ENCODE measurements at places on chromosomes 7 and 10.

DNA sequence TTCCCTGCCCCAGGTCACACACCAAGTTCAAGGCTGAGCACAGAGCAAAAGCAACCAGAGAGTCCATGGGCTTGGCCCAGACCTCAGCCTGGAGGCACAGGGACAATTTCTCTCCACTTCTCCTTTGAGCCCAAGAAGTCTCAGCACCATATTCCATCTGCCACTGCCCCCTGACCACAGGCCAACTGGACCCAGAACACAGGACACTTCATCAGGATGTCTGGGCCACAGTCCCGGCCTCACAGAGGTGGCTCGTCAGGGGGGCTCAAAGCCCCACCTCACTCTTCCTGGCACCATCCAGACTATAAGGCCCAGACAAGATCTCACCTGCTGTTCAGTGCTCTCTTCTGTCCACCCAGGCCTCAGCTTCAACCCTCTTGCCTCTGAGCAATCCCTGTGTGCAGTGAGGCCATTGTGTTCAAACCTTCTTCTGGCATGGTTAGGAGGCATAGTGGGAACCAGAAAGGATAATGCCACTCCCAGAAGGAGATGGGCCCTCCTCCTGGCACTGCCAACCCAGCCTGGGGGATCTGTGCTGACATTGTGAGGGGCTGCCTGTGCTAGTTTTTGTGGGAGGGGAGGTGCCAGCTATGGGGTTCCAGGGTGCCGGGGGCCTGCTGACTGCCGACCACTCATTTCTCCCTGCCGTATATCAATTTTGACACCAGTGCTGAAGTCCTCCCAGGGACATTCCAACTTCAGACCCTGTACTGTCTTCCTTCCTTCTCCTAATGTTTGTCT lies 49.7 kb upstream of the ANTXRL start:
- no peak for DNase-seq

- DNase-seq = no peak
These were observed 281.0 kb downstream of the ABCA13 start for GRCh38 chr7:48452218-48452617.

DNA sequence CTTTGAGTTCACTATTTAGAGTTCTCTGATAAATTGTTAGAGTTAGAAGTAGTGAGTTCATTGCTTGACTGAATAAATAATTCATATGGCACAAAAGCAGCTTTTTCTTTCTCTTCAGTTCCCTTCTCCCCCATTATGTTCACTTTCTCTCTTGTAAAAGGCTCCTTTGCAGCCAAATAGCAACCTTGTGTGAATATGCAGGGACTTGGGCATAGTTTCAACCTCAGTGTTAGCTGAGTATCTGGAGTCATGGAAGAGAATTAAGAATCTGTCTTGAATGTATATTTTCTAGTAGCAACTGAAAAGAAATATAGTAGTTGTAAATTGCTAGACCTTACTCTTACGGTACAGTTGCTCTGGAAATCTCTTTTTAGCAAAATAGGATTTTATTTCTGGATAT lies 31.9 kb downstream of the ZEB1 start:
- DNase-seq = no peak

DNA sequence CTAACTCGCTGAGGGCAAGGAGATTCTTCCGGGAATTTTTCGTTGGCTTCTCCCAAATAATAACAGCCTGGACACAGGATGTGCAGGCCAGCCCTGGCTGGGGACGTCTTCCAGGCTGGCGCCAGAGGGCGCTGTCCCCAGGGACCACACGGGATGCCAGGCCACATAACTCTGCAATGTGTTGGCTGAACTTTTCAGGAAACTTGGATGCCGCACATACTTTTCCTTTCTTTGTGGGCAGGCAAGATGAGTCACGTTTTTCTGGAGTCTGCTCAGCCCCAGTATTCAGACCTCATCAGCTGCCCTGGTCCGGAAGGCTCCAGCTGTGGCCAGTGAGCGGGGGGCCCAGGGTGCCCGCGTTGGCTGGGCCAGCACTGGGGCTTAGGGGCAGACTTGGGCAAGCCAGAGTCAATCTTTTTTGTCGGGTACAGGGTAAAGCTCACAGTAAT lies 122.7 kb downstream of the PRKAG2 start:
- peak; percentile 99 for DNase-seq

- peak; percentile 90 for DNase-seq
These were observed 37.3 kb downstream of the FBH1 start for GRCh38 chr10:5927306-5927705.

DNA sequence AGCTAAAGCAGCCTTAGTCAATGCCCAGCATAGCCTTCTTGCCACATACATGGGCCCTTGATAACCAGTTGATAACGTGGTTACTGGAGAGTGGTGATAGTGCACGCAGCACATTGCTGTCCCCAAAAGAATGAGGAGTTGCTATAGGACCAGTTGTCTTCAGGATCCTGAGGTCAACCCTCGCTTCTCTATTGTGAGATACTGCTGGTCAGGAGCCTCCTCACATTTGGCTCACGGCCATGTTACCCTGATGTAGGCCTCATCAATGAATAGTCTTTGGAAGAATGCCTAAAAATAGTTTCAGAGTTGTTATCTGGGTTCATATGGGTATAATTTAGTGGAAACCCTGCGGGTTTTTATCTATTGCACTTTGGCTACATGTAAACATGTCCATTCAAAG lies 230.7 kb downstream of the VTI1A start:
- DNase-seq = no peak

GRCh38 chr7:36966039-36966438 lies 241.7 kb upstream of the AOAH start:
- DNase-seq = no peak

GRCh38 chr7:26646336-26647048 lies 217.9 kb downstream of the SKAP2 start:
- DNase-seq = peak; percentile 4

- DNase-seq = no peak
These were observed 182.8 kb downstream of the DIP2C start for GRCh38 chr10:506451-507354.

GRCh38 chr7:142876236-142876960 lies 9.1 kb downstream of the TRPV6 start:
- no peak for DNase-seq

- DNase-seq = peak; percentile 39
These were observed 65.4 kb downstream of the TACC2 start for GRCh38 chr10:122054048-122055025.

GRCh38 chr7:18202315-18203045 lies 174.8 kb upstream of the PRPS1L1 start:
- DNase-seq = no peak

GRCh38 chr10:128050936-128051335 lies 75.3 kb downstream of the MKI67 start:
- DNase-seq = no peak

DNA sequence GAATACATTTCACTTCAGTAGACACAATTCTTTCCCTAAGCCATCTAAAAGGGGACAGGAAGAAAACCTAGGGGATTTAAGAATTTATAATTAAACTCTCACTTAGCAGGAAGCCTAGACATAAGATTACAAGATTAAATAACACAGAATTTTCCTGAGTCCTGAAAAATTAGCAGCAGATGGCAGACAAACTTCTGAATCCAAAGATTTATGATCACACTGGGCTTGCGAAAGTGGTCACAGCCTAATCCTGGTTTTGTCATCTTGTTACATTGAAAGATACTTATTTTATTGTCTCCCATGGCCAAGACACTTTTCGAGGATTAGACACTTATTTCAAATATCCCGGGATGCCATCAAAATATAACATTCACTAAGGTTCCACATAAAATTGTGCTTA lies 2.9 kb downstream of the ERLIN1 start:
- no peak for DNase-seq

- peak; percentile 3 for DNase-seq
These were observed 566 bp downstream of the ASNS start for GRCh38 chr7:97871659-97872024.

GRCh38 chr7:150377635-150378034 lies 1.5 kb upstream of the ZNF775 start:
- DNase-seq = no peak

DNA sequence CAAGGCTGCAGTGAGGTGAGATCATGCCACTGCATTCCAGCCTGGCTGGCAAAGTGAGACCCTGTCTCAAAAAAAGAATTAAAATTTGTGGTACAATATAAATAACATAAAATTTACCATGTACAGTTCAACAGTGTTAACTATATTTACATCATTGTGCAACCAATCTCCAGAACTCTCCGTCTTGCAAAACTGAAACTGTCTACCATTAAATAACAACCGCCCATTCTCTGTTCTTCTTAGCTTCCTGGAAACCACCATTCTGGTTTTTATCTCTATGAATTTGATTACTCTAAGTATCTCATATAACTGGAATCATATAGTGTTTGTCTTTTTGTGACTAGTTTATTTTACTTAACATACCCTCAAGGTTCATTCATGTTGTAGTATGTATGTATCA lies 167.6 kb downstream of the AUTS2 start:
- DNase-seq = no peak

GRCh38 chr7:117274951-117275350 lies 47.9 kb downstream of the WNT2 start:
- DNase-seq = peak; percentile 78

DNA sequence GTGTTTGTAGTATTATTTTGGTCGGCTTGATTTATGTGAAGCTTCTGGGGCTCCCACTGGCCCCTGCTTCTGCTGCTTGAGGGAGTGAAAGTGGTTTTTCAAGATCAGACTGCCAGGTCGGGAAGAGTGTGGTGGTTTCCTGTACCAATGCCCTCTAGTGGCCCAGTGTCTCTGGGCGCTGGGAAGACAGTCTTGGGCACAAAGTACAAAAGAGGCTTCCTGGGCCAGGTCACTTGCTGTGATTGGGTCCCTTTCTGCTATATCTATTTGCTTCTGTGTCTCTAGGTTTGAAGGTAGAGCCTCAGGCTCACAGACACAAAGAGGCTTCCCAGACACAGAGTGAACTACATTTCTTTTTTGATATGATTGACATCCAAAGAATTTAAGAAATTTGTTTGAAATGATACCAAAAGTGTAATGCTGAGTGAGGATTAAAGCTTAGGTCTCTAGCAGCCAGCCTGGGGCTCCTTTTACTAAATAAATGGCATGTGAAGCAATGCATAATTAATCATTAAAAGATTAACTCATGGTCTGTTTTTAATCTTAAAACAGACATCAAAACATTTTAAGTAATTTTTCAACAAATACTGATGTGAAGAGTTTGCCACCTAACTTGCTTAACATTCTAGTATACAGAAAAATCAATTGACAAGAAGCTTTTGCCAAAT lies 36.3 kb downstream of the ABCB1 start:
- DNase-seq = no peak

- DNase-seq = peak; percentile 92
These were observed 184.2 kb downstream of the KMT2E start for GRCh38 chr7:105198223-105198622.

DNA sequence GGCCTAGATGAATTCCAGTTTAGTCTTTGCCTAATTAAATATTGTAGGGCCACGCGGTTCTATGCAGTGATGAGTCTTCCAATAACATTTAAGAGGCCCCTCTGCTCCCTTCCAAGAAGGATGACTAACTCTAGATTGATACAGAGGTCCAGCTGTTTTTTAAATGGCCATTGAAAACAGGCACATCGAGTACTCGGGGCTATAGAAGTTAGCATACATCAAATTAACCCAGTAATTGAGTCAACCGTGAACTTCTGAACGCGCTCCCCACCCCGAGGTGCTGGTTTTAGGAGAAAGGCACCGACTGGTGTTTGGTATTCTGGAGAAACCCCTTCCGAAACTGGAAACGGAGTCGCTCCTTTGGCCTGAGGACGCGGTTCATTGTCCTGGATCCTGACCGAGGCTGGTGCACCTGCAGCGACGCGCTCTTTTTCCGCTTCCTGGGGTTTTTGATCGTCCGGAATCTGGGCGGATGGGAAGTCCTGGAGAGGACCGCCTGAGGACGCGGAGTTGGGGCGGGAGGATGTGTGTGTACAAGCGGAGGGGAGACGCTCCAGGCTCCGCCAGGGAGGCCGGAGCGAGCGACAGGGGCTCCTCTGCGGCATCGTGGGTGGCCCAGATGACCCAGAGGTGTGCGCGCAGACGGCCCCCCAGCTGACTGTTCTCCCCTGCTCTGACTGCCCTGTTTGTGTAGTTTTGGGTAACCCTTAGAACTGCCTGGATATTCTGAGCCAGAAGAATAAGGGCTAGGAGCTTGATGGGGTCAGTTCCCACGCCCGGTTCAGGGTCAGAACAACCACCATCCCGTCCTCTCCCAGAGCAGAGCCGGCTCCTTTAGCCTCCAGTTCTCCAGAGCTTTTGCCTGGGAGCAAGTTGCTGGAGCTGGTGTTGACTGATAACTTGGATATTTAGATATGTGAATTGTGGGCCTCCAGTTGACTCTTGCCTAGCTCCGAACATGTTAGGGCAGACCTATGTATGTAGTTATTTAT lies 711 bp downstream of the FAM221A start:
- peak; percentile 18 for DNase-seq

DNA sequence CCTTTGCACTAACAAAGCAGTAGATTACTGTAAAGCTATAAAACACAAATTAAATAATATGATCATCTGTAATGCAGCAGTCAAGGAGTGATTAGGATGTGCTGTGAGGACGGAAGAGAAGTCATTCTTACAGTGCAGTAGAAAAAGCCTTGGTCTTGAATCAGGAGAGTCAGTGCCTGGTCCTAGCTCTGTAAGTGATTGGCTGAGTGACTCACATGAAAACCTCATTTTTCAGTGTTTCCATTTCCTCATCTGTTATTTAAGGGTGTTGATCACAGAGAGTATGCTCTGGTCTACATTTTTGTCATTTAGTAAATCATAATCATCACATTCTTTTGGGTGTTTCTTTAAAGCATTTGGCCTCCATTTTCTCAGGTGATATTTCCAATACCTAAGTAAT lies 717.8 kb downstream of the LRMDA start:
- DNase-seq = peak; percentile 25

DNA sequence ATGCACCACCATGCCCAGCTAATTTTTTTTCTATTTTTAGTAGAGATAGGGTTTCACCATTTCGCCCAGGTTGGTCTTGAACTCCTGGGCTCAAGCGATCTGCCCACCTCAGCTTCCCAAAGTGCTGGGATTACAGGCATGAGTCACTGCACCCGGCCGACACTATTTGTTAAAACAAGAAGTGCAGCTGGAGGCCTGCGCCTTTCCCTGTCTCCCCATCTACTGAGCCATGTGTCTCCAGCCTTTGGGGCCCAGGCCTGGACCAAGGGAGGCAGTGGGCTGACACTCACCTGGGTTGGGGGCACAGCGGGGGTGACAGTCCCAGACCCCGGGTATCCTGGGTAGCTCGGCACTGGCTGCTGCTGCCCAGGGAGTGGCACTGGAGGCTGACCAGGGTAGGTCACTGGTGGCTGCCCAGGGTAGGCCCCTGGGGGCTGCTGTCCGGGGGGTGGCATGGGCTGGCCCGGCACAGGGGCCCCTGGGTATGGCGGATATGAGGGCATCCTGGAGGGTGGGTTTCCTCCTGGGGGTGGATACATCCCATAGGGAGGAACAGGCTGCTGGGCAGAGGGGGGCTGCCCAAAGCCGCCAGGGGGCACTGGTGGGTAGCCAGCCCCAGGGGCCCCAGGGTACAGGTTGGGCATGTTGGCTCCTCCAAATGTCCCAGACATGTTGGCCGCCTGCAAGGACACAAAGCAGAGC lies 36.3 kb downstream of the PLAC9 start:
- DNase-seq = no peak

DNA sequence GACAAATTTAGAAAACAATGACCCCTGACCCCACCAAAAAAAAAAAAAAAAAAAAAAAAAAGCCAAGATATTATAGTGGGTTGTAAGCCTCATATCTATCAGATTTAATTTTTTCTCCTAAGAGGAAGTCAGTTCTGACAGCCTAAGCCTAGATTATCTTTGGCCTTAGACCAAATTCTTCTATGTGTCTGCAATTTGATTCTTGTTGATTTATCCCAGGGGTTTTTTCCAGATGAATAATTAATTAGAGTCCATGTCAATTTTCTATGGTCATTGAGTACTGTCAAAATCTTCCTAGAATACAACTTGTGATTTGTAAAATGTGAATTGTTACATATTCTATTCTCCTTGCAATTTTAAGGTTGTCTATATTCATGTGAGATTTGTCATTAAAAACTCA lies 151.6 kb upstream of the CACNA2D1 start:
- no peak for DNase-seq

All from AG10803 (cell line).